ENCODE measurements at places on chromosomes 16 and 17.

DNA sequence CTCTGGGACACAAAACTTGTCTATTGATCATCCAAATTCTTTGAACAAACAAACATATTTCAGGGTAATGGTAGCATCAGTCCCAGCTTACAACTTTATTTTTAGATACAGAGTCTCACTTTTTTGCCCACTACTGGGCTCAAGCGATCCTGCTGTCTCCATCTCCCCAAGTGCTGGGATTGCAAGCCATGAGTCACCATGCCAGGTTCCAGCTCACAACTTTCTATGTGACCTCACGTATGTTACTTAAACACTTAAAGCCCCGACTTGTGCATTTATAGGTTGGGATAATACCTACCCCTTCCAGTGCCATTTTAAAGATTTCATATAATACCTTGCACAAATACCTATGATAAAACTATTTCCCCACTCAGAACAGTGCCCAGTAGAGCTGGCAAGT lies 42.0 kb upstream of the KSR1 start:
- no peak for DNase-seq

GRCh38 chr17:76781056-76781982 lies 43.4 kb downstream of the MFSD11 start:
- peak; percentile 15 for DNase-seq

DNA sequence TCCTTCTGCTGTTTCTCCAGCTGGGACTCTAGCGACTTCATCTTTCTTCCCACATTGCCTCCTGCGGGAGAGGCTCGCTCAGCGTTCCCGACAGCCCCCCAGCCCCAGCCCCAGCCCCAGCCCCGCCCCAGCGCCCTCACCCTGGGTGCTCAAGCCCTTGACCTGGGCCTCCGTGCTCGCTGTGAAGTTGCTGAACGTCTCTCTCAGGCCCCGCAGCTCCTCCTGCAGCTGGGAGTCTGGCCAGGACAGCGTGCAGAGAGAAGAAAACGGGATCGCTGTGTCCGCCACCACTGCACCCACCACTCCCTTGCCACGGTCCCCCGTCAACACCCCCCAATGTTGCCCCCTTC lies 2.4 kb downstream of the ASGR1 start:
- no peak for DNase-seq

DNA sequence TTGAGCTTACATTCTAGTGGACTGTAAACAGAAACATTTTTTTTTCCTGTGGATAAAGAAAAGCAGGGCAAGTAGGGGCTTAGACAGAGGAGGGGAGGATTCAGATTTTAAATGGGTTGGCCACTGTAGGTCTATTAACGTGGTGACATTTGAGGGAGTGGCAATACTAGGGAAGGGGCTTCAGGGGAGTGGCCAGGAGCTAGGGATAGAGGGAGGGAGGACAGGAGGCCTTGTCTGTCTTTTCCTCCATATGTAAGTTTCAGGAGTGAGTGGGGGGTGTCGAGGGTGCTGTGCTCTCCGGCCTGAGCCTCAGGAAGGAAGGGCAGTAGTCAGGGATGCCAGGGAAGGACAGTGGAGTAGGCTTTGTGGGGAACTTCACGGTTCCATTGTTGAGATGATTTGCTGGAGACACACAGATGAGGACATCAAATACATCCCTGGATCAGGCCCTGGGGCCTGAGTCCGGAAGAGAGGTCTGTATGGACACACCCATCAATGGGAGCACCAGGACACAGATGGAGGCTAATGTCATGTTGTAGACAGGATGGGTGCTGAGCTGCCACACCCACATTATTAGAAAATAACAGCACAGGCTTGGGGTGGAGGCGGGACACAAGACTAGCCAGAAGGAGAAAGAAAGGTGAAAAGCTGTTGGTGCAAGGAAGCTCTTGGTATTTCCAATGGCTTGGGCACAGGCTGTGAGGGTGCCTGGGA lies 6.5 kb upstream of the HBM start:
- no peak for DNase-seq

GRCh38 chr16:87723226-87723623 lies 42.6 kb downstream of the KLHDC4 start:
- peak; percentile 76 for DNase-seq

DNA sequence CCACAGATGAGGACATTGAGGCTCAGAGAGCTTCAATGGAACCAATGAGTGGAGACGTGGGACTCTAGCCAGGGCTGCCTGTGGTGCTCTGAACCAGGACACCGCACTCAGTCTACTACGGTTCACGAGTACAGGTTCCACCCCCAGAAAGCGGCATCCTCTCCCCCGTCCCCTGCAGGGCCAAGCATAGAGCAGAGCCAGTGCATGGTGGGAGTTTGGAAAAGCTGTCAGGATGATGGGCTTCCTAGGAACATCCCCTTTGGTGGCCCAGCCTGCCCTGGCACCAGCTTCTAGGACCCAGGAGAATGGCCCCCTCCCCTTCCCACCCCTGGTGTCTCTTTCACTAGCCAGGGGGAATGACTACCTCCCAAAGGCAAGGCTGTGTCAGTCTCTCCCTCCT lies 8.4 kb downstream of the ZNF319 start:
- no peak for DNase-seq

DNA sequence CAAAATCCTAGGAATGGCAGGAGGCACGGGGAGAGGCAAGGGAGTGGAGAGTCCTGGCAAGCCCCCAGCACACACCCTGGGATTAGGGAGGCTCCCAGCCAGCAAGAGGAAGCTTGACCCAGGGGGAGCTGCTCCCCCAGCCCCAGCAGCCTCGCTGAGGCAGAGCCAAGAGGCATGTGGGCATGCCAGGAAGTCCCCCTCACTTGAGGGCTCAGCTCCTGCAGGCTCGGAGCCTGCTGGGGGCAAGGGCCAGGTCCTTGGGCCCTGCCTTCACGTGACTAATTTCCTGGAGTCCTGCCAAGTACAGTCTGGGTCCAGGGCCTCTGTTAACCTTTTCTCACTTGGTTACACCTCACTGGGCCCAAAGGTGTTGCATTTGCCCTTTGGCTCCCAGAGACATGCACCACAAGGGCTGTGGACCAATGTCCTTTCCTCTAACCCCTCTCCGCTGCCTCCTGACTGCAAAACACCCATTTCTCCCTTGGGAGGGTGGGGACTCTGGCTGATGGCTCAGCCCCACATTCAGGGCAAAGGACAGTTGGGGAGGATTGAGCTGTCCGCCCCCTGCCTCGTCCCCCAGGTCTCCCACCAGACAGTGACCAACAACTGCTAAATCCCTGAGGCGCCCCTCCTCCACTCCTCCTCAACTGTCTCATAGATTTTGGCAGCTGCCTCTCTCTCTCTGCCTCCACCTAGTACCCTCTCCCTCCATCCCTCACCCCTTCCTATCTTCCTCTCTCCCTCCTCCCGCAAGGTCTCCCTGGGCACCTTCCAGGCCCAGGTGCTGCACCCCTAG lies 4.4 kb upstream of the SLC47A2 start:
- peak; percentile 18 for DNase-seq

GRCh38 chr17:14953405-14953804 lies 311.7 kb downstream of the PMP22 start:
- no peak for DNase-seq

- DNase-seq: peak; percentile 46
Observed at GRCh38 chr16:12675852-12676251, 127.8 kb downstream of the CPPED1 start.

- no peak for DNase-seq
Observed at GRCh38 chr17:10748531-10749181, 18.8 kb upstream of the TMEM220 start.

DNA sequence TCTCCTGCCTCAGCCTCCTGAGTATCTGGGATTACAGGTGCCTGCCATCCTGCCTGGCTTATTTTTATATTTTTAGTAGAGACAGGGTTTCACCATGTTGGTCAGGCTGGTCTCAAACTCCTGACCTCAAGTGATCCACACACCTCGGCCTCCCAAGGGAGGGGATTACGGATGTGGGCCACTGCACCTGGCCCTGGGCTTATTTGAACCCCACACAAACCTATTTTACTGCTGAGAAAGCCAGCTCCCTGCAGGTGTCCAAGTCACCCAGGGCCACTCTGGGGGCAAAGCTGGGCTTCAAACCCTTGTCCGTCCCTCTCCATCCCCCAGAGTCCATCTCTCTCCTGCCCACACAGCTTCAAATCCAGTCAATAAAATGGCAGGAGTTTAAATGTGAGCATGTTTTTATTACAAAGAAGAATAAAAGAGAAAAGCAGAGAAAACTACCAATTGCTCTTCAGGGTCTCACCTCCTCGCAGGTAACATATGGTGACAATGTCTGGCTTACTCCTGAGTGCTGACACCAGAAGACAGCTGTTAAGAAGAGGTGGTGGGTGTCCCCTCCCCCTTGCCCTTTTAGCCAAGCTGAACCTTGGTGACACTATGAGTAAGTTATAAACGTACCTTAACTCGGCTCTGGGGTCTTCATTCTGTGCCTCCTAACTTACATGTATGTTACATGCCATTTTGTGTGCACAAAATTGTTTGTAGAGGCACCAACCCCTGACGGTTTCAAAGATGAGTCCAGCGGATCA lies 45.4 kb downstream of the LAT start:
- DNase-seq: no peak

- DNase-seq: peak; percentile 56
Observed at GRCh38 chr17:81240761-81241160, 1.6 kb downstream of the NDUFAF8 start.

GRCh38 chr17:17387498-17388362 lies 84.6 kb downstream of the NT5M start:
- peak; percentile 27 for DNase-seq

GRCh38 chr17:66535611-66536010 lies 233.2 kb downstream of the PRKCA start:
- no peak for DNase-seq

DNA sequence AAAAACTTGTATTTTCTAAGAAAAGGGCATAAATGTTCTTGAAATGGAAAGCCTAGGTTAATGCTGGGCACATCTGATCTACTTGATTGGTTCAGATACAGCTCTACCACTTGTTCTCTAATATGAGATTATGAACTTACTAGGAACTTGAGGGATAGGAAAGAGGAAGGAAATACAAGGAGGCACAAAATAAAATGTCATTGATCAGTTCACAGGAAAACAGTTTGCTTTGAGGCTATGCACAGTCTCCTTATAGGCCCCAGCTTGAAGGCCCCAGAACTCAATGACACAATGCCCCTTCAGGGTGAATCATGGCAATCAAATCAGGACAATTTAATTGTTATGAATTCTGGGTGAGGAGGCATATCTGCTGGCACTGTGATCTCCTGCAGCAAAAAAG lies 27.1 kb downstream of the NXPH3 start:
- peak; percentile 39 for DNase-seq

DNA sequence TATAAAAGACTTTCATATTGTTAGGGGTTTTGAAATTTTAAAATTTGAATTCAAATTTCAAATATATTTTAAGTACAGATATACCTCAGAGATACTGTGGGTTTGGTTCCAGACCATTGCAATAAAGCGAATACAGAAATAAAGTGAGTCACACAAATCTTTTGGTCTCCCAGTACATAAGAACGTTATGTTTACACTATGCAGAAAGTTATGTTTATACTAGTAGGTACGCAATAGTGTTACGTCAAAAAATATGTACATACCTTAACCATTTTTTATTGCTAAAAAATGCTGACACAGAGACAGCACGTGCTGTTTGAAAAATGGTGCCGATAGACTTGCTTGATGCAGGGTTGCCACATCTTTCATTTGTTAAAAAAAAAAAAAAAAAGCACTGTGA lies 19.7 kb downstream of the NUP88 start:
- DNase-seq: no peak

DNA sequence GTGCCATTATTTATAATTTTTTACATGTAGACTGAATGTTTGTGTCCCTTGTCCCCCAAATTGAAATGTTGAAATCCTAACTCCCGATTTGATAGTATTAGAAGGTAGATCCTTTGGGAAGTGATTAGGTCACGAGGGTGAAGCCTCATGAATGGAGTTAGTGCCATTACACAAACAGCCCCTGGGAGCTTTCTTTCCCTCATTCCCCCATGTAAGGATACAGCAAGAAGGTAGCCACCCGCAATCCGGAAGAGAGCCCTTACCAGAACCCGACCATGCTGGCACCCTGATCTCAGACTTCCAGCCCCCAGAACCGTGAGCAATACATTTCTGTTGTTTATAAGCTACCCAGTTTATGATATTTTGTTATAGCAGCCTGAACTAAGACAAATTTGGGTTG lies 143.2 kb downstream of the NPIPB5 start:
- no peak for DNase-seq

- no peak for DNase-seq
Observed at GRCh38 chr16:56700195-56700594, 17.9 kb downstream of the MT1X start.

GRCh38 chr16:19804538-19805323 lies 79.9 kb downstream of the GPRC5B start:
- DNase-seq: peak; percentile 53

DNA sequence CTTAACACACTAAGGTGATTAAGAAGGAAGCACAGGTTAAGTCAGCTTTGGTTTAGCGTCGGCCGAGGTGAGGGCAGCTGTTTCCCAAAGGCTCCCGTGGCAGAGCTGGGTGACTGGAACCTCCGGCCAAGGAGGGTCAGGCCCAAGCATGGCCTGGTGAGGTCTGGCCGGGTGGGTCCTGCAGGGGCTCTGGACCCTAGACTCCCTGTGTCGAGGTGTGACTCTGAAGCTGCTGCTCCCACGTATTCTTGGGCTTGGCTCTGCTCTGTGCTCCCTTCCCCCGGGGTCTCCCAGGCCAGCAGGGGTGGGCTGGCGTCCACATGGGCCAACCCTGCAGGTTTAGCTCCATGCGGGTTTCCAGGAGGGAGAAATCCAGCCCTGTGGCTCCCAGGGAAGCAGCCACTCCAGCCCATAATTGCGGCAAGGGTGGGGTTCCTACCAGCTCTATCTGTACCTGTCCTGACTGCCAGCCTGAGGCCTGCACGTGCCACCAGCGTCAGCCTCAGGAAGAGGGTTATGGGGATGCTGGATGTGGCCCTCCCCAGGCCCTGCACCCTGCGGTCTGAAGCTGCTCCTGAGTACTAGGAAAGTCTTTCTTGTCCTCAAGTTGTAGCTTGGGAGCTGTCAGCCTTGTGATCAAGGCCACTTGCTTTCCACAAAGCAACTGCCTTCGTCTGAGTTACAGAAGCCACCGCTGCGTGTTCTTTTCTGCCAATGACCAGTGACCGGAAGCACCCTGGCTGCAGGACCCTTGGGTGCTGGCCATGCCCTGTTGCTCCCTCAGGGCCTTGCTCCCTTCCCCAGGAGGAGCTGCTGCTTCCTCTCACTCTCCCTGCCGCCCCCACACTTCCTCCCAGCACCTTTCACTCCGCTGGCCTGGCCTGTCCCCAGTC lies 4.8 kb downstream of the CDK5R1 start:
- DNase-seq: no peak

GRCh38 chr17:56614522-56614921 lies 21.0 kb downstream of the NOG start:
- DNase-seq: no peak

GRCh38 chr16:75534560-75535205 lies 1.2 kb downstream of the CHST5 start:
- no peak for DNase-seq

DNA sequence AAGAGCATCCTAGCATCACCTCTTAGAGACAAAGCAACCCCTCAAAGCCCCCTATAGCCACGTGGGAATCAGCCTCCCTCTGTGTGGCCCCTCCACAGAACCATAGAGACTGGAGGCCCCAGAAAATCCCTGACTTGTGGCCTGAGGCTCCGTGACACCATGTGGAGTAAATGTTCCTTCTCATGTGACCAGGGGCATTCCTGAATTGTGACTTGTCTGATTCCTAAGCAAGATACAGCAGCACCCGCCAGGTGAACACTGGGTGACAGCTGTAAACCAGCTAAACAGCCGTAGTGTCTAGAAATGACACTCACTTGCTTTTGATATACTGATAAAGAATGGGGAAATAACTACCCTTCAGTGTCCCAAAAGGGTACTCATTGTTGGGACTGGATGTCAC lies 79.0 kb downstream of the DYNLRB2 start:
- DNase-seq: no peak

- DNase-seq: no peak
Observed at GRCh38 chr17:64447526-64447925, 1.4 kb upstream of the MILR1 start.

GRCh38 chr16:1126044-1126443 lies 26.9 kb upstream of the CACNA1H start:
- no peak for DNase-seq

Data from hematopoietic multipotent progenitor cell treated with erythropoietin and hydrocortisone succinate and interleukin-3 and kit ligand, for 4 days (in vitro differentiated cells).